ENCODE measurements at places on chromosomes 11 and 22.

DNA sequence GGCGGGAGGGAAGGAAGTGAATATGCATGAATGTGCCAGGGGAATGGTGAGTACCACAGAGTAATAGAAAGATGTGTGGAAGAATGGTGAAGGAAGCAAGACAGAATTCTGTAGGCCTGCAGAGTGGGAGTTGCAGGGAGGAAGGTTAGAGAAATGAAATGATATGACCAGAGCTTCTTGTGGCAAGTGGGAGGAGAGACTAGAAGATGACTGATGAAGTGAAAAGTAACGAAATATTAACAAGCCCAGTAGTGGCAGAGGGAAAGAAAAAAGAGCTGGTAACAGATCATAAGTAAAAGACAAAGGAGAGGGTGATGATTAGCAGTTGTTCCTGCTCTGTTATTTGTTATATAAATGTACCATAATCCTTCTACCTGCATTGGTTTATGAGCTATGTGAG is 1.0 kb upstream of the ALKBH8 start:
- no peak for DNase-seq

DNA sequence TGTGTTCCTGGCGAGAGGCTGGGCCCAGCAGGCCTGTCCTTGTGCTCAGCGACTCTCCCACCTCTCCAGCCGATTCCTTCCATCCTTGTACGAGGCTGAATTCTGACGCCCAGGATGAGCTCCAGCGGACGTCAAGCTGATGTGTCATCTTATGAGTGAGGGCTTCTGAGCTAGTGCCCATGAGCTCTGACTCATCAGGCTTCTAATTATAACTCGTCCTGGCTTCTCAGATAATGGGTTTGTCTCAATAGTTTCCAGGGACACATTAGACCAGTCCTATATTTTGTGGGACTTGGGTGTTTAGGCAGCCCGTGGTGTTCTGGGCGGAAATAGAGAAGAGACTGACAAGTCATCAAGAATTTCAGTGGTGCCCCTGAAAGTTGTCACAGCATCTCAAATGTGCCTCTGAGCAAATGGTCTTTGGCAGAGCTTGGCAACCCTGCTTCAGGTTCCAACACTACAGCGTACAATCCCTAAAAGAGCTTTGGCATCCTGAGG is 108.2 kb upstream of the CD44 start:
- no peak for DNase-seq

DNA sequence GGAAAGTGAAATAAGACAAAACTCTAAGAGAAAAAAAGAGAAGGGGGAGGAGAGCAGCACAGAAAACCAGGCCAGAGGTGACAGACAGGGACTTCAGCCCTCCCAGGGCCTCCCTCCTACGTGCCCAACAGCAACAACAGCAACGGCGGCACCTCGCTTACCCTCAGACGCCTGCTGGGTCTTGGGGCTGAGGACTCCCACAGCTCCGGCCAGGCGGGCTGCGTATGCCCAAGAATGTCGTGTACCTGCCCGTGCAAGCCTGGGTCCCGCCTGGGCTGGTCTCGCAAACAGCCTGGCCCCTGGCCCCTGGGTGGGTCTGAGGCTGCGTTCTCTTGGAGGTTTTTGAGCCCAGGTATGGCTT is 30.5 kb downstream of the ARAP1 start:
- peak; percentile 47 for DNase-seq

DNA sequence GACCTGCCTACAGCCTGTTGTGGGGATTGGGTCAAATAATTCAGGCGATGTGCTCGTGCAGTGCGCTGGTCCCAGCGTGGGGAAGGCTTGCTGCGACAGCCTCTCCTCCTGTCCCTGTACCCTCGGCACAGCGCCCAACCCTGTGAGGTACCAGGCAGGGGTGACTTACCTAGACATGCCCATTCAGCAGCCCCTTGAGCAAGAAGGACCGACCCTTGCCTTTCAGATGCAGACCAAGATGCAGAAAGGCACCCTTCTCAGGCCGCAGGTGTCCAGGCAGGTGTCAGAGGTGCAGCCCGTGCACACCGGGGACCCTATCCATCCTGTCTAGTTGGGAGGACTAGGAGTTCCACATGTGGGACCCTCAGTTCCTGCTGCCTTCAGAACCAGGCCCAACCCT is 102.7 kb downstream of the BCR start:
- DNase-seq = no peak

GRCh38 chr11:73743045-73743444 is 17.8 kb downstream of the RAB6A start:
- no peak for DNase-seq

DNA sequence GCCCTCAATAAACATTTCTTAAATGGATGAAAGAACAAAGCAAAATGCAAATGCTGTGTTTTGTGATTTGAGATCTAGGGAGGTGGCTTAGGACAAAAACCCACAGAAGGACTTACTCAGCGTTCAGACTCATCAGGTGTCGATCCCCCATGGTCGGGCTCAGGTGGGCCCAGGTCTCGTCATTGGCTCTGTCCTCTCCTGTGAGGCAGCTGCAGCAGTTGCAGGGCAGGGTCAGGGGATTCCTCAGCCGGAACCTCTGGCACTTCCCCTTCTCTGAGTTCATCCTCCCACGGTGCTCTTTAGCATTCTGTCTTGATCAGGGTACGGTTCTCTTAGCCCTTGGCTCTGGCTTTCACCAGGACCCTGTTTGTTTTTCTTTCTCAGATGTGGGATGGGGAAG is 14.0 kb upstream of the ACR start:
- no peak for DNase-seq

DNA sequence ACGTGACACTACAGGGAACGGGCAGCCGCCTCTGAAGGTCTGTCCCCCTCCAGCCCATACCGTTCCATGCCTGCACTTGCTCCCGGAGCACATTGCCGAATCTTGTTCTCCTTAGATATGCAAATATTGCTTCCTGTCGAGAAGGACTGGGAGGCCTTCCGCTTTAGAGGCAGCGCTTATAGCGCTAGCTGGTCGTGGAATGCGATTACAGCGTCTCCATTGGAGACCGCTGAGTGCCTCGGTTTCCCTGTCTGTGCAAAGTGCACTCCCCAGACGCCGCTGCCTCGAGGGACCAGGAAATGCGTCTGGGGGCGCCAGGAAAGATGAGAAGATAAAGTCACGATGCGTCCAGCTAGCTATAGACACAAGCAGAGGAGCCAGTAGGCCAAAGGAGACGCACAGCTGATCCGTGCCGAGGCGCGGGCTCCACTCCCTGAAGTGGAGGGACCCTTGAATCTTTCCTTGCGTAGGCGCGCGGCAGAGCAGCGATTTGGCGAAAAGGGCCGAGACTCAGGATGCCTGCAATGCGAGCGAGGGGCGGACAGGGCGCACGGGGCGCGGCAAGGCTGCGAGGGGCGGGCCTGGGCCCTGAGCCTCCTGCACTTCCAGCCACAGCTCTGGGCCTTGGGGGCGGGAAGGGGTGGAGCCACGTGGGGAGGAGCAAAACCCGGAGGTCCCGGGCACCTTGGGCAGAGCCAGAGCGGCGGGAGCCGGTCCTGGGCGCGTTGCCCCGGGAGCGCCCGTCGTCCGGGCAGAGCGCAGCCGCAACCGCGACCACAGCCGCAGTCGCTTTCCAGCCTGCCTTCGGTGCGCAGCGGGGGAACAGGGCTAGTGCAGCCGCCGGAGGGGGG is at the start of gene RASSF10:
Gene RASSF10 (plus strand): TSS at position 692 of the 851 bp plus-strand sequence. CDS start 261 bp downstream, outside the sequence.
- no peak for DNase-seq

GRCh38 chr11:45583981-45584566 is 81.3 kb downstream of the CHST1 start:
- no peak for DNase-seq

GRCh38 chr11:46001448-46001914 is 79.0 kb downstream of the LARGE2 start:
- no peak for DNase-seq

- no peak for DNase-seq
Measured at GRCh38 chr22:23754980-23755636, 883 bp upstream of the VPREB3 start.

DNA sequence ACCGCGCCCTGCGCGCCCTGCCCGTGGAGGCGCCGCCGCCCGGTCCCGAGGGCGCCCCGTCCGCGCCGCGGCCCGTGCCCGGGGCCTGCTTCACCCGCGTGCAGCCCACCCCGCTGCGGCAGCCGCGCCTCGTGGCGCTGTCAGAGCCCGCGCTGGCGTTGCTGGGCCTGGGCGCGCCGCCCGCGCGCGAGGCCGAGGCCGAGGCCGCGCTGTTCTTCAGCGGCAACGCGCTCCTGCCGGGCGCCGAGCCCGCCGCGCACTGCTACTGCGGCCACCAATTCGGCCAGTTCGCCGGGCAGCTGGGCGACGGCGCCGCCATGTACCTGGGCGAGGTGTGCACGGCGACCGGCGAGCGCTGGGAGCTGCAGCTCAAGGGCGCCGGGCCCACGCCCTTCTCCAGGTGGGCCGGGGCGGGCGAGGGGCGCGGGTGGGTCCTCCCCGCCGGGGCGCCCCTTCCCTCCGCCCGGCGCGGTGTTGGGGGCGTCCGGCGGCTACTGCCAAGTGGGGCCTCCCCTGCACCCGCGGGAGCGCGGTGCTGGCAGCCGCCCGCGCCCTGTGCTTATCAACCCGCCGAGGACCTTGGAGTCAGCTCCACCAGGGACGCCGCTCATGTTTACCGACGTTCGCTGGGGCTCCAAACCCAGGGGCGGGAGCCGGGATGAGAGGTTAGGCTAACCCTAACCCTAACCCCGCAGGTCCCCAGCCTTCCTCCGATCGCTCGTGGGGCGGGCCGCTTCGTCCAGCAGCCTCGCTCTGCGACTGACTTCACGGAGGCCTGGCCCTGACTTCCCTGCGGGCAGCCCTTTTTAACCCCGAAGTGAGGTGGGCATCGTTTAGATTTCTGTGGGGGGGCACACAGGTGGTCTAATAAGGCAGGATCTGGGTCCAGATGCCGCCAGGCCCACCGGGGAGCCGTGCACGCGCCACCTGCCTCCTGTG is 649 bp downstream of the SELENOO start:
- DNase-seq = no peak

GRCh38 chr11:47378010-47378835 is at the start of gene SPI1:
Gene SPI1, minus strand, starts transcription at chr11:47378547. Its CDS starts 194 bp downstream, at chr11:47378353.
- DNase-seq = no peak

GRCh38 chr11:119446434-119446833 is 23.5 kb upstream of the THY1 start:
- DNase-seq = no peak

Measured in activated gamma-delta T cell treated with Interleukin-2 at 50 U/mL for 16 hours (primary cell).